Anterior cingulate cortex (tissue), 58 donors: ENCODE measurements at places on chromosomes 6 and 20.

- DNase-seq, result no peak
These were observed 38.6 kb downstream of the FAM162B start for GRCh38 chr6:116726947-116727346.

GRCh38 chr6:150683320-150683719, 83.6 kb downstream of the PLEKHG1 start:
- no peak for DNase-seq

DNA sequence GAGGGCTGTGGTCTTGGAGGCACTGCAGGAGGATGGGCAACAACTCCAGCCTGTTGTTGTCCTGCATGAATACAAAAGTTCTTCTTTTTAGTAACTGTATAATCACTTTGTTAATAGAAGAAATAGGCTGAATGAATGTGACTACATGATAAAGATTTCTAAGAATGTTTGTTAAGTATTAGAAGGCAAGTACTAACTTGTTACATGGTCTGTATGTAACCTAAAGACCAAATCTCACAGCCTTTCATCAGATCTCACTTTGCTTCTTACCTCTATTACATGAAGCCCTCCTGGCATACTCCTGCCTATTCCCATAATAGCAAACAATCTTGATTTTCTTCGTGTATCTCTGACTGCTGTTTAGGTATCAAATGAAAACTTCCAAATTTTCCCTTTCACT, 73.4 kb downstream of the REPS1 start:
- no peak for DNase-seq

DNA sequence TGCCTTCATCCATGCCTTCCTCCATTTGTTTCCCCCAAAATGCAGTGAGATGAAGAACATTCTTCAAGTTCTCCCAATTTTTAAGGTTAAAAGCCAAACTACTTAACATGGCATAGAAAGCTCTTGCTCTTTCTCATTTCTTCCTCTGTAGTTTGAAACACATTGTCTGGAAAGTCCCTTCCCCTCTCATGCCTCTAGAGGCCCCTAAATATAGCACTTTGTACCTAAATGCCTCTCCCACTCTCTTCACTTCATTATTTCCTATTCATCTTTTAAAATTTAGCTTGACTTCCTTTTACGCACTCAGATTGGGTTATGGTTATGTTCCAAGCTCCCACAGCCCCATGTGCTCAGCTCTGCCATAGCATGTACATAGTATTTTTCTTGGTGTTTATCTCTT, 389.3 kb downstream of the HDGFL1 start:
- no peak for DNase-seq

GRCh38 chr6:20309186-20309585, 92.5 kb upstream of the E2F3 start:
- DNase-seq, result no peak

DNA sequence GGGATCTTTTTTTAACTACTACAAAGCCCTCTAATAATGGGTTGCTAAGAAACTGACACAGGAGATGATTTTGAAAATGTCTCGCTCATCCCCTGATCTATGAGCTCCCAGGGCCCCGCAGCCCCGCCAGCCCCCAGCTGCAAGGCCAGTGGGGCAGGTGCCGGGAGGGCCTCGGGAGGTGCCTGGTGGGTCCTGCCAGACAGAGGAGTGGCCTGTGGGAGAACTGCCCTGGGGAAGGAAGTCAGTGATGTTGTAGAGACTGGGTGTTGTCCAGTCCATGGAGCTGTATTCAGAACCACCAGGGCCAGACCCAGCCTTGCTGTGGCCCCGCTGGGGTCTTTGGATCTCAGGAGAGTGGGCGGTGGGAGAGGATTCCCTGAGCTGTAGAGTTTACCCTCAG, 258.7 kb downstream of the TAF4 start:
- no peak for DNase-seq

GRCh38 chr20:25237610-25238318, 10.1 kb upstream of the PYGB start:
- DNase-seq, result peak; percentile 63

DNA sequence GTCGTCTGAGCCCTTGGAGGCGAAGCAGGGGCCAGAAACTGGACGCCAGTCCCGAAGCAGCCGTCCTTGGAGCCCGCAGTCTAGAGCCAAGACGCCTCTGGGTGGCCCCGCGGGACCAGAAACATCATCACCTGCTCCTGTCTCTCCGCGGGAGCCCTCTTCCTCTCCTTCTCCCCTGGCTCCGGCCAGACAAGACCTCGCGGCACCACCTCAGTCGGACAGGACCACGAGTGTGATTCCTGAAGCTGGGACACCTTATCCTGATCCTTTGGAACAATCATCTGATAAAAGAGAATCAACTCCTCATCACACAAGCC, 416 bp downstream of the RSPH4A start:
- DNase-seq, result no peak

- no peak for DNase-seq
These were observed 21.8 kb upstream of the PCMTD2 start for GRCh38 chr20:64233725-64234124.

GRCh38 chr6:157312757-157313156, 10.6 kb downstream of the TMEM242 start:
- no peak for DNase-seq
